ENCODE measurements at places on chromosomes 13 and 19.

- no peak for DNase-seq
These were observed 159.3 kb downstream of the PDS5B start for GRCh38 chr13:32745509-32745908.

- no peak for DNase-seq
These were observed 472.8 kb downstream of the OLFM4 start for GRCh38 chr13:53501387-53501786.

DNA sequence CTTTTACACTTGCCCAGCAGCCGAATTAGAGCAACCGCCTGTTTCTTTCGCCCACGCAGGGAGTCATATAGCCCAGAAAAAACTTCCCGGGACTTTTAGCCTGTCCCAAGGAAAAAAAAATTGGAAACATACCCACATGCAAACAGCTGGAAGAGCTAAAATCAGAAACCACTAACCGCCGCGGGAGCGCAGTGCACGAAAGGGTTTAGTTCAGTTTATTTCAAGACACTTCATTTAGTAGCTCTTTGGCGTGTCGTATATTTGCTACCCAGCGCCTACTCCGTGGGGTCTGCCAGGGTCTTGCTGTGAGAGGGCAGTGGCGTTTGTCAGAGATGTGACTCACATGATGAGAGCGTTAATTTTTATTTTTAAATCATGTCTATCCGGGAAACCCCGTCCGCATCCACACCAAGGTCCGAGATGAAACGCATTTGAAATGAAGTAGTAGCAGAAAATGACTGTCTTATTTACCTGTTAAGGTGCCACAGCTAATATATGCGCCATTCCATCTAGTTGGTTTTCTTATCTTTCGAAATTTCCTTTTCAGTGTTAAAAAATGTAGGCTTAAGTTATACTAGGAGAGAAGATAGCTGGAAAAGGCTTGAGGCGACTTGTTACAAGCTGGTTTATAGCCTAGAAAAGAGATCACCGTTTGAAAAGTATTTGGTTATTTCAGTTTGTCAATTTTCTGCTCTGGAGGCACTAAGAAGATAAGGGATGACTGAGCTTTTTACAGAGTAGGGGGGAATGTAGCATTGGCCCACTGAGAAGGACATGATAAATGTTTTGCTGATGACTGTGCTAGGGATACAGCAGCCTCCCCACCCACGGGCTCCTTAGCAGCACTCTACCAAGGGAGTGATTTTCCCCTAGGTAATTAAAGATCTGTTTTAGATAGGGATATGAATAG, 1.7 kb downstream of the KLF5 start:
- DNase-seq: no peak

GRCh38 chr19:1862424-1863327, 703 bp downstream of the KLF16 start:
- peak; percentile 58 for DNase-seq

GRCh38 chr13:98370806-98371515, 193.9 kb upstream of the RNF113B start:
- DNase-seq: no peak

GRCh38 chr13:93345024-93345423, 118.4 kb downstream of the GPC6 start:
- no peak for DNase-seq

- DNase-seq: peak; percentile 76
These were observed 22.2 kb downstream of the RASA3 start for GRCh38 chr13:114110091-114110829.

GRCh38 chr13:42766016-42766415, 15.4 kb upstream of the FAM216B start:
- DNase-seq: no peak

DNA sequence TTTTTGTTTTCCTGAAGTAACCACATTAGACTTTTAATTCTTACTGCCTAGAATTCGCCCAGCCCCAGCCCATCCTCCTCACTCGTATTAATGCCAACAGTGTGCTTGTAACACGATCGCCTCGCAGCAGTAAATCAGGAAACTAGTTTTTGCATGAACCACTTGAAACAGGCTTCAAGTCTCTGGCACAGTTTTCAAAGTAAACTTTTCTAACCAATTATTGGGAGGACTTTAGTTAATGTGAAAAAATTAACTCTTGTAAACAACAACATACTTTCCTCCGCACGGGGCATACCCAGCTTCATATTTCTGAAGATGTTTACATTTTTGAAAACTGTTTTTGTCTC, 39.2 kb downstream of the TNFRSF19 start:
- DNase-seq: no peak

DNA sequence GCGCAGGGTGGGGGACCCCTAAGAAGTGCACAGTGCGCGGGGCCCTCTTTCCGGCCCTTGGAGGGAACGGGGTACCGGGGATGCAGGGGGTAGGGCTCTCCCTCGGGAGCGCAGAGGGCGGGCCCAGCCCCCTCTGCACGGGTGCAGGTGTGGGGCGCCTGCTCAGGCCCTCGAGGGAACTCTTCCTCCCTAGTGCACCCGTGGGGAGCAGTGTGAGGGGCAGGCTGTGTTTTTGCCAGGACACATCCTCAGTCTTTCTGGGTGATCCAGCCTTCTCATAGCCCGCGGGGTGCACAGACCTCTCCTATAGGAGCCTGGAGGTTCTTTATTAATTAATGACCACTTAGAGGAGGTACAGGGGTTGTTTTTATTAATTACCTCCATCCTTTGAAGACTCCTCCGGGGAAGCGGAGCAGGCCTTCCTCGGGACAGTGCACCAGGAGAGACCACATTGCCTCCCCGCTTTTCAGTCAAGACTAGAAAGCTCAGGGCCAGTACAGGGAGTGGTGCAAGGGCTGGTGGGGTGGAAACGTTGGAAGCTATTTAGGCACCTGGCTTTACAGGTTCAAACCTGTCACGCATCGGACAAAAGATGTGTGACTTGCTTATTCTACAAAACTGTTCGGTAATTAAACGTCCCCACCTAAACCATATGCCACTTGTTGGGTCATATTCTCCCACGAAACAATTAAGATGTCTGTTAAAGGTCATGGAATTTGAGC, 598 bp upstream of the GJB6 start:
- DNase-seq: no peak

DNA sequence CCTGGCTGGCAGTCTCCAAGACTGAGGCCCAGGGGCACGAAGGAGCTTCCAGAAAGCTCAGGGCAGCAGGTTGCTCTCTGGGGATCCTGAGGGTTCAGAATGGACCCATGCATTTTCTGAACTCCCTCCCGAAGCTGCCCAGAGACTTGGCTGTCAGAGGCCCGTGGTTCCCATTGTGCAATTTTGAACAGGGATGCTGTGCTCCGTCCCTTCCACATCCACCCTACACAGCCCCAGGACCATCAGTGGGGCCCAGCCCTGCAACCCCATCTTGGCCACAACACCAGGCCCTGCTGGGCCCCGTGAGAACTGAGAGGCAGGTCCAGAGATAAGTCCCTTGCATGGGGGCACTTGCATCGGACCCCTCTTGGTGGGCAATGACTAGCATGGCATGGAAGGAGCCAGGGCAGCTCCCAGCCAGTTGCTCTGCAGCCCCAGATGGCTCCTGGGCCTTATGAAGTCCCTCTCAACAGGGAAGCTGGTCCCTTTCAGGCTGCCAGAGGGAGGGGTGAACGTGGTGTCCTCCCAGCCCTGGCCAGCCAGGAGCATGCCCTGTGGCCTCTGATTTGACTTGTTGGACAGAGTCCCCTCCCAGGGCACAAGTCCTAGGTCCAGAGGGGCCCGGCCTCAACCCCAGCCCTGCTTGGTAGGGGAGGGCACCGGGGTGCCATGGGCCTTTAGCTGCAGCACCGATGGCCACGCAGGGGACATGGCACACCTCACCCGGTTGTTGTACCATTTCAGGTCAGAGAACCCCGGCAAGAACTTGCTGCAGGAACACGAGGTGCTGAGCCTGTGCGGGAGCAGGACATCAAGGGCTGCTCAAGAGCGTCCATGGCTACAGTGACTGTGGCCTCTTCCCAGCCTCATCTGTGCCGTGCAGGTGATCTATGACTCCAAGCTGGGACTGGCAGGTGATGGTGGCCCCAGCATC, 17.3 kb upstream of the ZNF14 start:
- no peak for DNase-seq

- no peak for DNase-seq
These were observed 41.6 kb downstream of the ZMYM2 start for GRCh38 chr13:20000062-20000552.

DNA sequence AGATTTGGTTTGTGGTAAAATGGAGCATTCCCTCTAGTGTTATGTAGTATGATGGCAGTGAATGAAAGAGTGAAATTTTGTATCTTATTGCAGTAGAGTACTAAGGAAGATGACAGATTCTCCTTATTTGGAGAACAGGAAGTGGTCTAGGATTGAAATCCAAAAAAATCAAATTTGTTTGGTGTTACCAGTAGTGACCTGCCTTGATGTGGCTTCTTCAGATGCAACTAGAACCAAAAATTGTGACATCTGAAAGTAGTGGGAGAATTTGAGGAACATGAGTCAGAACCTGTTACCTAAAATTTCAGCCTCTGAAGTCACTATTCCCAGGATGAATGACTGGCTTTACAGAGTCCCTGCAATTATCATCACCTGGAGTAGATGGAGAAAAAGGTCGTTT, 165.9 kb downstream of the KLF5 start:
- no peak for DNase-seq

- DNase-seq: no peak
These were observed 749 bp downstream of the GDF15 start for GRCh38 chr19:18386543-18387271.

DNA sequence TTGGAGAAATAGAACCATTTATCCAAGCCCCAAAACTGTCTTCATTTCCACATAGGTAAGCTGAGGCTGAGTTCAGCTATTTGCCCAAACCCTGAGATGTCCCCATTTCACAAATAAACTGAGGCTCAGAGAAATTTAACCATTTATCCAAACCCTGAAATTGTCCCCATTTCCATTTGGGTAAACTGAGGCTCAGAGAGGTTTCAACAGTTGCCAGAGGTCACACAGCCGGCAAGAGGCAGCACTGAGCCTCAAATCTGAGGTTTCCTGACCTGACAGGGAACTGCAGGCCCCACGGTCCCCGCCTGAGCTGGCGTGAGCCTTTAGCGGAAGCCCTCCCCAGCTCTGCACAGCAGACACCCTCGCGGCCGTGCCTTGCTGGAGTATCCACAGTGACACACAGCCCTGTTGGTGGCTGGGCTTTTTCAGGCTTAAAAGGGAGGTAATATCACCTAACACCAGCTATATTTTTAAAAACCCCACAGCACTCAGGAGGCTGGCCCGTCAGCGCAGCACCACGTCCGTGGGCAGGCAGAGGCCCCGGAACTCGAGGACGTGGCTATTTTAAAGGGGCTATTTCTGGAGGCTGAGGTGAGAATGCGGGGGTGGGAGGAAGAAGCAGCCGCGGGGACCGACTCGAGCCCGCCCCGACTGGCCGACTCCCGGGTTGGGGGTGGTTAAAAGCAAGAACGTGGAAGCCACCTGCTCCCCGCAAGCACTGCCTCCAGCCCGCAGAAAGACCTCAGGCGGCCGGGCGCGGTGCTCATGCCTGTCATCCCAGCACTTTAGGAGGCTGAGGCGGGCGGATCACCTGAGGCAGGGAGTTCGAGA, 18.5 kb downstream of the PTPRS start:
- peak; percentile 46 for DNase-seq

DNA sequence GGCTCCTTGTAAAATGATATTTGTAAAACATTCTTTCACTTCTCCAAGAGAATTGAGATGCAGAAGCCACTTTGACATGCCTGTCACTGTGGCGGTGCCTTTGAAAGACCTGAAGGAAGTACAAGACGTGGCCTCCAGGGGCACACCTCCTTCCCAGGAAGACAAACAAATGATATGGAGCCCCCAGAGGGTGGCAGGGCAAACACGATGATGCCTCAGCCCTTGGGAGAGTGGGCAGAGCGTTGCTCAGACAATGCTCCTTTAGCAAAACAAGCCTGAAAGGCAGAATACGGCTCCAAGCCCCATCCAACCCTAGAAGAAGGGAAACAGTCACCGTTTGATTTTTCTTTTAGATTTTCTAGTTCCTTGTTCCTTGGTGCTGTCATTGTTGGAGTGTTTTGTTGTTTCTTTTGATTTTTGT, 9.2 kb upstream of the ATP12A start:
- DNase-seq: no peak

DNA sequence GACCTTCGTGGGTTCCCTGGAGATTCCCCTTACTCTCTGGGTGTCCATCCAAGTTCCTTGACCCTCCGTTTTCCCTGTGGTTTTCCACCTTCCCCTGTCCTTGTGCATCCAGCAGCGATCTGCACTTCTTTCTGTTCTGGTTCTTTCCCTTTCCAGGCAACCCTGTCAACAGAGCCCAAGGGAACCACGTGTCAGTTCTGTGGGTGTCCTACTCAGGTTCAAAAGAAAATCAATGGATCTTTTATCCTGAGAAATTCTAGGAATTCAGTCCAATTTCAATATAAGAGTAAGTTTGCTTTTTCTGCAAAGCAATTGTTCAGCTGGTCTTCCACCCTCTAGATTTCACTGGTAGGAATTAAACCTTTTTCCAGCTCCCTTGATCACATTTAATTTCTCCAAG, 1394.8 kb upstream of the SLC10A2 start:
- no peak for DNase-seq

Data from naive B cell (primary cell).